A172 (cell line): ENCODE measurements at places on chromosomes 4 and X. TPM values are rescaled to one million over a fixed set of nuclear protein-coding genes. Genes with fewer than 3 reads are reported as not detected.

DDX60 gene
- 6.8 and 7.3 TPM in 2 replicates for total RNA-seq

ATP2B3 gene
- total RNA-seq: not detected in 2 replicates

USP27X gene
- 1.6 and 2.7 TPM in 2 replicates for total RNA-seq

SPIN2A gene
- total RNA-seq: 0.16 and 0.57 TPM in 2 replicates

PIN4 gene
- total RNA-seq: 21.6 and 24.0 TPM in 2 replicates

CCKAR gene
- not detected in 2 replicates for total RNA-seq

LUZP4 gene
- total RNA-seq: not detected in 2 replicates

GPC4 gene
- total RNA-seq: 2.4 and 3.2 TPM in 2 replicates

ANKRD37 gene
- total RNA-seq: 25.3 and 47.6 TPM in 2 replicates

UGT2A1 gene
- not detected in 2 replicates for total RNA-seq

STAP1 gene
- total RNA-seq: not detected in 2 replicates

PRKG2 gene
- total RNA-seq: 0.02 and 0.05 TPM in 2 replicates

CWH43 gene
- not detected in 2 replicates for total RNA-seq

APELA gene
- not detected in 2 replicates for total RNA-seq

EGFL6 gene
- not detected in 2 replicates for total RNA-seq
